ENCODE measurements at places on chromosomes 5 and 9.

DNA sequence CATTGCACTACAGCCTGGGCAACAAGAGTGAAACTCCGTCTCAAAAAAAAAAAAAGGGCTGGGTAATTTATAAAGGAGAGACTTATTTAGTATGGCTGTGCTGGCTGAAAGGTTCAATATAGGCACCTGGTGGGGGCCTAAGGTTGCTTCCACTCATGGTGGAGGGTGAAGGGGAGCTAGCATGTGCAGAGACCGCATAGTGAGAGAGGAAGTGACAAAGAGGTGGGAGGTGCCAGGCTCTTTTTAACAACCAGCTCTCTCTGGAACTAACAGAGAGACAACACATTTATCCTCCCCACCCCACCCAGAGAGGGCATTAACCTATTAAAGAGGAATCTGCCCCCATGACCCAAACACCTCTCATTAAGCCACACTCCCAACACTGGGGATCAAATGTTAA is 28.9 kb upstream of the SERINC5 start:
- DNase-seq, result no peak

DNA sequence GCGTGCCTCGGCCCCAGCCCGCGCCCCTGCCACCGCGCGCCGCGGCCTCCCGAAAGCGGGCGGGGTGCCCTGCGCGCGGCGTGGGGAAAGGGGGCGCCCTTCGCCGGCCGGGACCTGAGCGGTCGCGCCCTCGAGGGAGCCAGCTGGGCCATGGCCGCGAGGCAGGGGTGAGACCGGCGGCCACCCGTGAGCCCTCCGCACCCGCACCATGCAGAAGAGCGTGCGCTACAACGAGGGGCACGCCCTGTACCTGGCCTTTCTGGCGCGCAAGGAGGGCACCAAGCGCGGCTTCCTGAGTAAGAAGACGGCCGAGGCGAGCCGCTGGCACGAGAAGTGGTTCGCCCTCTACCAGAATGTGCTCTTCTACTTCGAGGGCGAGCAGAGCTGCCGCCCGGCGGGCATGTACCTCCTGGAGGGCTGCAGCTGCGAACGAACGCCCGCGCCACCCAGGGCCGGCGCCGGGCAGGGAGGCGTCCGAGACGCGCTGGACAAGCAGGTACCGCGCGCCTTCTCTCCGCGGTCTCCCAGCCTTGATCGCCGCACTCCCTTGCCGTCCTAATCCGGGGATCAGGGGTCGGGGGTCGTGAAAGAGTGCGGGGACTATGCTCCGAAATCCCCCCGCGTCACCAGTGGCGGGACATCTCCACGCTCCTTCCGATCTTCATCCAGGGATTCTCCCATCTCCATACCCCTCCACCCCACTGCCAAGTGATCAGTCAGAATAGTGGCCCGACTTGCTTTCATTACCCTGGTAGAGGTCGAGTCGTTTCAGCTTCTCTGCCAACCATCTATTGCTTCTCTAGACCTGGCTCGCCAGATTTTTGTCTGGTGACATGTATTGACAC is 590 bp downstream of the RASGRF2 start:
- DNase-seq, result peak; percentile 18

DNA sequence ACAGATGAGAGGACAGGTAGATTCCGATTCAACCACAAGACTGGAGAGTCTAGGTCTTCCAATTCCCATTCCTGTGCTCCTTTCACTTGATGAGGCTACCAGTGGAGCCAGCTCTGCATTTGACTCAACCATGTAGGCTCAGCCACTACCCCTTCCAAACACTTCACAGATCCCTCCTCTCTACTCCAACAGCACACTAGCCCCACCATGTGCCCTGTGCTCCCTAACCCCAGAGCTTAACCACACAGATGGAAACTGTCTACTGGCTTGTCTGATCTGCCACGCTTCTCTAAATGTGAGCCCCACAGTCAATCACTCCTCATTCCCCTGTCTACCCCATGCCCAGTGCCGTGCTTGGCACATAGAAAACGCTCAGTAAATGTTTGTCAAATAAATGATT is 508.2 kb downstream of the CDK5RAP2 start:
- DNase-seq, result no peak

- DNase-seq, result no peak
Measured at GRCh38 chr5:168697034-168697720, 118.0 kb upstream of the PANK3 start.

- DNase-seq, result peak; percentile 60
Measured at GRCh38 chr9:97873882-97874281, 20.9 kb downstream of the FOXE1 start.

- DNase-seq, result no peak
Measured at GRCh38 chr5:62671479-62671878, 92.9 kb downstream of the LRRC70 start.

All from fibroblast of pulmonary artery (primary cell).